ENCODE measurements at places on chromosomes 4 and X. TPM values are rescaled to one million over a fixed set of nuclear protein-coding genes. Genes with fewer than 3 reads are reported as not detected.

Gene SLC49A3
- total RNA-seq = 1.00 TPM

Gene HTRA3
- 0.55 TPM for total RNA-seq

Gene SHOX
- total RNA-seq = not detected

Gene HPSE
- 0.75 TPM for total RNA-seq

Gene GRPR
- total RNA-seq = not detected

Gene MAOA
- 5.5 TPM for total RNA-seq

Gene GSX2
- 0.12 TPM for total RNA-seq

Gene KCNIP4
- not detected for total RNA-seq
